ENCODE measurements at places on chromosomes 7 and 10.

- DNase-seq, result no peak
These were observed 22.2 kb upstream of the LYZL1 start for GRCh38 chr10:29266641-29267040.

- no peak for DNase-seq
These were observed 25.0 kb upstream of the CNNM1 start for GRCh38 chr10:99303899-99304861.

GRCh38 chr7:152924238-152924637 lies 164.7 kb downstream of the ACTR3B start:
- no peak for DNase-seq

- DNase-seq, result no peak
These were observed 22.4 kb upstream of the GPR146 start for GRCh38 chr7:1021931-1022330.

GRCh38 chr10:2921956-2922680 lies 145.2 kb upstream of the PFKP start:
- DNase-seq, result no peak

DNA sequence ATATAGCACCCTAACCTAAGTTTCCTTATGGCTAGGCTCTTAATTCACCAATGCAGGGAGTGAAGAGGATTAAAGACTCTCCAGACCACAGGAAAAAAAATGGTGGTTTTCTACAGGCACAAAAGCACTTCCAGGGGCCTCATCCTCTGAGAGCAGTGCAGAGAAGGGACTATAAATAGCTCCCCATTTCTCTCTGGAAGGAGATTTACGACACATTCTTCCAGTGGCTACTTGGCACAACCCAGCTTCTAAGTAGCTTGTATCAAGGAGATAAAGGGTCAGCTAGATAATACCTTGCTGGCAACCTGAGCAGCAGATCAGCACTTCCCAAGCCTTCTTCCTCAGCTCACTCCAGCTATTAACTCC lies 73.5 kb downstream of the CRPPA start:
- DNase-seq, result no peak

DNA sequence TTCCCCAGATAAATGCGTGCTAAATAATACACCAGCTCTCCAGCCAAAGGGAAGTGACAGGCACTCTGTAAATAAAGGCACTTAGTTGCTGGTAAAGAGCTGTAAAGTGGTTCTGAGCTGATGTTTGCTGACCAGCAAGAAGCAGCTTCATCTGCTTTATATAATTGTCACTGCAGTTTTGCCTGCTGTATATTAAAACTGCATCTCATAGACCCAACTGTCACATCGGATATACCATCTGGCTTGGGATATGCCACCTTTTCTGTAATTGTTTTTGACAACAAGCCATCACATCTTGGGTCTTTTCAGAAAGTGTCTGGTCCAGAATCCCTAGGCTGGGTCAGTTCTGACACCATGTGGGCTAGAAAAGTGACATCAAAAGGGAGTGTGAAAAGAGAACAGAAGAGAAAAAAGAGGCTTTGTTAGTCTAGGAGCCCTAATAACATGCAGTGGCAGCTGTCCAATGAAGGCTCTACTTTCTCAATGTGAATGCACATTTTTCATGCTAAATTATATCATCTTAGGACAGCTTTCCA lies 697.6 kb downstream of the KCNMA1 start:
- DNase-seq, result no peak

DNA sequence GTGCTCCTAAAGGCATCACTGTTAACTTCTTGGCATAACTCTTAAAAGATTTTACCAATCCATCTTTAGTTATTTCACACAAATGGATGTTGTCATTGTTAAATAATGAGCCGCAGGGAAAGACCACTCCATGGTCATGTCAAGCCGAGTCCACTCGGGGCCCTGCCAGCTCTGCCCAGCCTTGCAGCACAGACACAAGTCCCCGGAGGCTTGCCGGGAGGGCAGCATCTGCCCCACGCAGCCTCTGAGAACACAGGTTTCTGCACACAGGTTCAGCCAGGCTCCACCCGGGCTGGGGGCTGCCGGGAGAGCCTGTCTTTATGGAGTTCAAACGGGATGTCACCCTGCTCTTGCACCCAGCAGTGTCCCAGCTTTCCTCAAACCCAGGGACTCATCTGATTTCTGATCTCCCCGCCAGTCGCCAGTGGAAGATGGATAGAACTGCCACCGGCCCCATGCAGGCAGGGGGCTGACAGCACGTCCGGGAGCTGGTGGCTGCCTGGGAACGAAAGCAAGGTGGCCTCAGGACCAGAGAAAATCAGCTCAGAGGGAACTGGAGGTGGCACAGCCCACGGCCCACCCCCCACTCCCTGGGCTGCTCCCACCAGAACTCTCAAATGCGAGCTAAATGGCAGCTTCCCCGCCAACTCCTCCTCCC lies 156.2 kb downstream of the TCERG1L start:
- no peak for DNase-seq

DNA sequence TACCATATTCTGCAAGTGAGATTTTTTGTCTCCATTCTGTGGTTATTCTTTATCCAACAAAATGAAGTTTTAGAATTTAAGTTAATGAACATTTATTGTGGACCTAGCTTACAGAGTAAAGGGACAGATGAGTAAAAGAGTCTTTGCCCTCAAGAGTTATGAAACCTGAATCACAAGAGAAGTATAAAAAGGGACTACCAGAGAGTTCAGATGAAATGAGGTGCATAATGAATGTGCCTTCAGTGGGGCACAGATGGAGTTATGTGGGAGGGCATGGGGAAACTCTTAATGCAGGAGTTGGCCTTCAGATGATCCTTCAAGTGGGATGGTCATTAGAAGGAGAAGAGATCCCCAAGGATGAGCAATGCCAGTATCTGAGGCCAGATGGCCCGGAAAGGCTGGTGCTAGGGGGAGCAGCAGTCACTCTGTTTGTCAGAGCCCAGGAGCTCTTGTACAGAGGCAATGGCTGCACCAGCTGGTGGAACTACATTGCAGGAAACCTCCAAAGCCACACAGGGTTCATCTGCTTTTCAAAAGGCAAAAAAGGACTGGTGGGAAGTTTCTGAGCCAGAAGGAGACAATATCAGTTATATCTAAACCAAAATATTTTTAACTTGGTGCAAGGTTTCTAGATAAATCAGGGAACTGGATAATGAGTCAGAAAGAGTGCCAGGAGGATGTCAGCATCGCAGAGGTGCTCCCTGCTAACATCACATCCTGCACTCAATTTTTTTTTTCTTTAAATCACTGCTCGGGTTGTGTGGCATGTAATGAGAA lies 162.0 kb downstream of the KLF6 start:
- DNase-seq, result peak; percentile 21

GRCh38 chr10:72306215-72306760 lies 32.6 kb downstream of the DDIT4 start:
- no peak for DNase-seq

DNA sequence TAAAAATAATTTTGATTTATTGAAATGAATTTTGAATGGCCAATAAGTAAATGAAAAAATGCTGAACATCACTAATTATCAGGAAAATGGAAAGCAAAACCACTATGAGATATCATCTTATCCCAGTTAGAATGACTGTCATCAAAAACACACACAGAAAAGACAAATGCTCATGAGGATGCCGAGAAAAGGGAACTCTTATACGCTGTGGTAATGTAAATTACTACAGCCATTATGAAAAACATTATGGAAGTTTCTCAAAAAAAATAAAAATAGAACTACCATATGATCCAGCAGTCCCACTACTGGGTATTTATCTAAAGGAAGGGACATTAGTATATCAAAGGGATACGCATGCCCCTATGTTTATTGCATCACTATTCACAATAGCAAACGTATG lies 15.8 kb downstream of the SCIN start:
- no peak for DNase-seq
